GOT3 (cell line): ENCODE measurements at places on chromosomes 4 and X.
A peak's percentile ranks its signal among the peaks of the same experiment; 100 is the strongest.

DNA sequence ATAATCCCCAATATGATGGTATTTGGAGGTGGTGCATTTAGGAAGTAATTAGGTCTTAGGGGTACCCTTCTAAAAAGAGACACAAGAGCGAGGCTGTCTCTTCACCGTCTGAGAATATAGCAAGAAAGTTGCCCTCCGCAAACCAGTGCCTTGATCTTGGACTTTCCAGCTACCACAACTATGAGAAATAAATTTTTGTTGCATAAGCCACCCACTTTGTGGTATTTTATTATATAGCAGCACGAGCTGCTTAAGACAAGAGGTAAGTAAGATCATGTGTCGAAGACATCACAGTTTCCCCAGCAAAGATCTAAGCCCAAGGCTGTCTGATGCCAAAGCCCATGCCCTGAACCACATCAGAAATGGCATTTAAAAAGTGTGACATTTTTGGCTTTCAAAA lies 9.6 kb upstream of the EXOSC9 start:
- no peak for DNase-seq

DNA sequence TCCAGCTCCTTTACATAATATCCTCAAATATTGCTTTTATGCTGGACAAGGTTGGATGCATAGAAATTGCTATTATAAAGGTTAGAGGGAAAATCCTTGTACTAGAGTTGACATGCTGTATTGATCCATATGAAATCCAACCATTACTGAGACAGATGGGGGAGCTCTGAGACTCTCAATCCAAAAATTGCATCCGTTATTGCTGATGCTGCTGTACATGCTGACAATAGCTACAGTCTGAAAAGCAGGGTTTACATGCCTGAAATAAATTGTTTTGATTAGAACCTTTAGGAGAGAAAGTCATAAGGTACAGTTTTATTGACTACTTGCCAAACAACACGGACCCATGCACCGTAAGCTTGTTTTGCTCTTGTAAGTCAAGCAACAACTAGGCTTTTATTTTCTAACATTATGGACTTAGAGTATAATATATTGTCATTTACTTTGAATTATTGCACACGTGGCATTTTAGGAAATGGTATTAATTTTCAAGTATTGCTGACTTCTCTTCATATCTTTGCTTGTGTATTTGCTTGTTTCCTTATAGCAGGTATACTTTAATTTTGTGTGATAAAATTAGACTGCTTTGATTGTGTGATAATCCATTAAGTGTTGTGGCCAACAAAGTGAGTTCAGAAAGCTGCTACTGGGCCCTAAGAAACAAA lies 1365.2 kb downstream of the STIM2 start:
- no peak for DNase-seq

GRCh38 chrX:15874672-15875071 lies 20.1 kb upstream of the AP1S2 start:
- no peak for DNase-seq

DNA sequence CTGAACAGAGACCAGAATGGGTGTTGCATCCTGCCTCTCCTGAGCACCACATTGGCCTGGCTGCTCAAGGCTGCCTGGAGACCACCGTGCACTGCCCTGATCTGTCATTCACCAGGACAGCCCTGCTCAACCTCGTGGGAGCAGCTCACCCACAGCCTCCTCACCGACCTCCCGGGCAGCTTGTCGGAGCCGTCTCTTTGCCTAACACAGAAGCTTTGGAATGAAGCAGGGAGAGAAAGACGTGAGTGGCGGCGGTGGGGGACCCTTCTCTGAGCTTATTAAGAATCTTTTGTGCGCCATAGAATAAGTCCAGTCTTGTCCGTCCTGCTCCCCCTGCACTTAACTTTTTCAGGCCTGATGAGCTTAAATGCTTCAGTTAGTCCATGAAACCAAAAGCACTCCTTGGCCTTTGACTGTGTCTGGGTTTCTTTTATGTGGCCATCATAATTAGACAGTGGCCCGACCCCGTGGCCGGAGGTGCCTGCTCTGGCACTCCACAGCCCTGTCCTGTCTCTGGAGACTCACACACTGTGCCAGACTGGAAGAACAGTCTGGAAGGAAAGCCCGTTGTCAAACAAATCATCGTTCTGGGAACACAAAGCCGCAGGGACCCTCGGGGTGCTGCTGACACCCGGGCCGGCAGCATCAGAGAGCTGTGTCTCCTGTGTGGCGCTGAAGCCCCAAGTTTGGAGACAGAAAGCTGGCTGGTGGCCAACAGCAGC lies 192.8 kb downstream of the BCOR start:
- DNase-seq, result no peak

DNA sequence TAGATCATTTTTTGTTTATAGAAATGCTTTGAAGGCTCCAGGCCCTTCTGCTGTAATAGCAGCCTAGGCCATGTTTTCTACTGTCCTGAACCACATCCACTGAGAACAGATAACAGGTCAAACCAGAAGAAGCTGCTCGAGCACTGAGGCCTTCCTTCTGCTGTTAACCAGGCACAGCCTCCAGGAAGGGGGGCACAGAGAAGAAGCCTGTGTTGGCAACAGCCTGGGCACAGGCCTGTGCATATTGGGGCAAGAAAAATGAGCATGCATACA lies 37.4 kb upstream of the PDK3 start:
- DNase-seq, result no peak

DNA sequence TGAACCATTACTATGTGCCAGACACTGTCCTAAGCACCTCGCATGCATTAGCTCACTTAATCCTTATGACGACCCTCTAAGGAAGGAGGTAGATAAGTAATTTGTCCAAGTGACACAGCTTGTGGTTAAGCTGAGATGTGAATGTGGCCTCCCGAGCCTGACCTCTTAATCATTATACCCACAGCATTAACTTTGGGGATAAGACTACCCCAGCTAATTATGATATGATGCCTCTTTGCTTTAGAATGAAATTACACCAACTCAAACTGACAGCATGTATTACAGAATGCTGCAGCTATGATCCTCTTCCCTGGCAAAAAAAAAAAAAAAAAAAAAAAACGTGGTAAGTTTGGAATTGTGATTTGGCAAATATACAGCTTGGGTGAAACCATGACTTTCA lies 53.5 kb downstream of the APBB2 start:
- DNase-seq, result no peak

DNA sequence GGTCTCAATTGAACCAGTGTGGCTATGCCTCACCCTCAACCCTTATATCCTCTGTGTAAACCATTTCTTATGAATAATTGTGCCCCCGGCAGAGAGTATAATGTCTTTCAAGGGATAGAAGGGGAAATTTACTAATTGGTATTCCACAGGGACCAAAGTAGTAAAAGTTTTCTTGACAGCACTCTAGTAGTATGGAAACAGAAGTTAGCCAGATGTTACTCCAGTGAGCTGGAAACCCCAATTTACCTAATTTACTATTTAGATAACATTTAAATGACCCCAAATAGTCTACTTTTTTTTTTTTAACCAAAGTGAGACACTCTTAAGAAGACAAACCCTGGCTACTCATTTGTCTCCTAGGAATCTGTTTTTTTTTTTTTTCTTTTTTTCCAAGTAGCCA lies 32.3 kb downstream of the DTHD1 start:
- DNase-seq, result no peak

DNA sequence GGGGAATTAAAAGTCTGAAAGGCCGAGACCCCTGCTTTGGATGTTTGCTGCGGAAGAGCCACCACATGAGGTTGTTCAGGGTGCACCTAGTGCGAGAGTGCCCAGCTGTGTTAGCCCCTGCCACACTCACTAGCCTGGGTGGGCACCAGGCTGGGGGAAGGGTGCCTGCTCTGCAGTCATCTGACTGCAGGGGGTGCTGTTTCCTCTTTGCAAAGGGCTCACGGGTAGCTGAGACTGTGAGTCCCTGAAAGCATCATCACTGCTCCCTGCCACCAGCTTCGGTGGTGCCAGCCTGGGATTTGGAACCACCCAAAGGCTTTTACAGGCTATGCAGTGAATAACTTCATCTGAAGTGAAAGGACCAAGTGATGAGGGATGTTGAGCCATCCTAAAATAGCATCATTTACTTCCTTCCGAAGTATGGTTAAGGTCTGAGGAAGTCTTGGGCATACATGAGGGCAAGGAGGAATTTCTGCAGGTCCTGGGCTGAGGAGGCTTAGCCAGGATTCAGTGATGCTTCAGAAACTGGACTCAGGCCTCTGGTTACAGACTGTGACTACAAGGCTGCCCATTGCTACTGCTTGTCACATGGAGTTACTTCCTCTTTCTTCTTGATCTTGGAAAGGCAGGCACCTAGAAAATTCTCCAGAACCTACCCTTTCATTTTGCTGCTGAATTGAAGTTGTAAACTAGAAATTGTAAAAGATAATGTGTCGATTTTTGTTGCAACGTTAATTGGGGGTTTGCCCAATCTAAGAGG lies 293.2 kb upstream of the PRPS2 start:
- DNase-seq, result no peak

DNA sequence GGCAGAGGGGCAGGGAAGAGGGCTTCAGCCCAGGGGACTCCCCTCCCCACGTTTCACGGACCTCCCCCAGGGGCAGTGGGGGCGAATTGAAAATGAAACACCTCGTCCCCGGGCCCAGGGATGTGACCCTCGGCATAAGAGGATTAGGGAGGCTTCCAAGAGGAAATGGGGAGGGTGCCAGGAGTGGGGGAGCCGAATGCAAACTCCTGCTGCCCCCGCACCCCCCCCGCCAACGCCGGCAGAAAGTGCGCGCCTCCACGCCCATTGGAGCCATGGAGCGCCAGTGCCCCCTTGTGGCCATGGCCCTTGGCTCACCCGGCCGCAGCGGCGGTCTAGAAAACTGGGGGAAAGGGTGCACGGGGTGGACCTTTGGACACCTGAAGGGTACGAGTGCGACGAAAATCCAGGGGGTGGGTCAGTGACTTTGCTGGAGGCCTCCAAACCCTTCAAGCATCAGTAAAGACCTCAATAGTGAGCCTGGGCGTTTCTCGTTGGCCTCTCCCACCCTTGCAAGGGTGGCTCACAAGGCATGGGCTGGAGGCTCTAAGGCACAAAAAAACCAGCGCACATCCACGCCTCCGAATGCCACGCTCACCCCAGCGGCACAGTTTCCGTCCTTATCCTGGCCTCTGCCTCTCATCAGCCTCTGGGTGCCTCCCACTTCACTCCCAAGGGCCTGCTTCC lies 120.8 kb upstream of the PJA1 start:
- no peak for DNase-seq

GRCh38 chrX:136063340-136064079 lies 78.3 kb downstream of the SLC9A6 start:
- DNase-seq, result no peak

DNA sequence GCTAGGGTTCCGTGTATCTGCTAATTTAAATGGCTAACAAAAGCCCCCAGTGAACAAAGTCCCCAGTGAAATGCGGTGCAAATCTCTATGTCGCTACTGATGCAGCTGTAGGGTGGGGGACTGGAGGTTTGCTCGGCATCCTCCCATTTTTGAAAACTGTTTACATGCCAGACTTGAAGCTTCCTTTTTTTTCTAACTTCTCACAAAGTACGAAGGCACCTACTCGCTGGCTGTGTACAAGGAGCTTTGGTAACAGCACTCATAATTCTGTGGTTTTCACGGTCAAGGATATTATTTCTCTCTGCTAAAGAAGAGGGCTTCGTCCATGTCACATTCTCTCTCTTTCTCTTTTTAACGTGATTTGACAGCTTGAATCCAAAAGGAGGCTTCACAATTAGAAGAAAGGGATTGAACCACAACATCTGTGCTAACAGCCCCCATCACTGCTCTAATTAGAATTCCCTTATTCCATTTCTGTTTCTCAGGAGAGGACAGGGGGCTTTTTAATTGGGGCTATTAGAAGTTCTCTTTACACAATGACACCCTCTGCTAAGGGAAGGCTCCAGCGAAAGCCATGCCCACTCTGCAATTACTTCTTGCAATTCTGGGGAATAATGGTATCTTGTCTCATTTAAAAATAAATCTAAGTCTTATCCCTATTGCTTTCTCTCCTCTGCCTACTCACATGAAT lies 46.7 kb downstream of the TMEM156 start:
- DNase-seq, result no peak

DNA sequence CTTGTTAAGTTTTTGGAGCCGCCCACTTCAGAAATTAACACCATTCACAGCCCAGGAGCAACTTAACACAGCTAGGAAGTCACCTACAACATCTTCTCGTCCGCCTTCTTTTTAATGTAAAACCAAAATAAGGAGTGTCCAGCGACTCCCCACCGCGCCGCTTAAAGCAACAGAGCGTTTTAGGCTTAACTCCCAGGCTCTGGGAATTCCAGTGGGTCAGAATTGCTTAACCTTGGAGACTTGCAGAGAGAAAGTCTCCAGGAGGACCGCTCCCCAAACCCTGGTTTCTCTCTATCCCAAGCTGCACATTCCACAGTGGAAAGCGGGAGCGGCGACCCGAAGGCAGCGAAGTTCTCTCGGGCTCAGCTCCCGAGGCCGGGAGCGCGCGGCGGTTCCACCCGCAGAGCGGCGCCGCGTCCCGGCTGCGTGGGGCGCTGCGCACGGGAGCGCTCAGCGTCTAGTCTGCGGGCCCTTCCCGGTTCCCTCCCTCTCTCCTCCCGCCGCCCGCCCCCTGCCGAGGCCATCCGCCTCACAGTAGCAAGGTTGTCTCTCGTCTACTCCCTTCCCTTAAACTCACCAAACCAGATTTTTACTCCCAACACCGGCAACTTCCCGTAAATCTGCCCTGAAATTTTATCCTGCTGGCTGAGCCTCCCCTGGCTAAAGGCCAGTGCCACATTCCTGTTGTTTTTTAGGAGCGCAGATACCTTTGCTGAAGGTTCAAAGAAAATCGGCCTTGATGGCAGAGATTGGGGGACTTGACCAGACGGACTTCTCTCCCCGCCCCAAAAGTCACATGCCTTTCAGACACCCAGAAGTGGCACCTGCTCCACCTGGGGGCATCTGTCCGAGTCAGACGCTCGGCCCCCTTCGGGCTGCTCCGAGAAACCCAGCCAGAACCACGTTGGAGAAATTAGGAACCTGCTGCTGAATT lies at the start of gene RBM47:
TSS of gene RBM47 (minus strand) at position 464 of the 934 bp plus-strand sequence. CDS start 190,971 bp downstream, outside the sequence.
- no peak for DNase-seq

- DNase-seq, result no peak
Measured at GRCh38 chr4:170052919-170053318, 26.7 kb upstream of the MFAP3L start.

- peak; percentile 3 for DNase-seq
Measured at GRCh38 chrX:1883772-1884171, 268.9 kb downstream of the ASMT start.

GRCh38 chr4:11106190-11106589 lies 322.5 kb downstream of the HS3ST1 start:
- no peak for DNase-seq

- DNase-seq, result no peak
Measured at GRCh38 chrX:150324035-150324728, 38.9 kb upstream of the MAMLD1 start.
